ENCODE measurements at places on chromosomes 2 and 18.

GRCh38 chr2:10717628-10718027 is 3.8 kb upstream of the ATP6V1C2 start:
- DNase-seq, result no peak

- DNase-seq, result no peak
These were observed 32.4 kb downstream of the CYB5A start for GRCh38 chr18:74259347-74259746.

GRCh38 chr2:61733563-61733962 is 120.3 kb downstream of the FAM161A start:
- no peak for DNase-seq

DNA sequence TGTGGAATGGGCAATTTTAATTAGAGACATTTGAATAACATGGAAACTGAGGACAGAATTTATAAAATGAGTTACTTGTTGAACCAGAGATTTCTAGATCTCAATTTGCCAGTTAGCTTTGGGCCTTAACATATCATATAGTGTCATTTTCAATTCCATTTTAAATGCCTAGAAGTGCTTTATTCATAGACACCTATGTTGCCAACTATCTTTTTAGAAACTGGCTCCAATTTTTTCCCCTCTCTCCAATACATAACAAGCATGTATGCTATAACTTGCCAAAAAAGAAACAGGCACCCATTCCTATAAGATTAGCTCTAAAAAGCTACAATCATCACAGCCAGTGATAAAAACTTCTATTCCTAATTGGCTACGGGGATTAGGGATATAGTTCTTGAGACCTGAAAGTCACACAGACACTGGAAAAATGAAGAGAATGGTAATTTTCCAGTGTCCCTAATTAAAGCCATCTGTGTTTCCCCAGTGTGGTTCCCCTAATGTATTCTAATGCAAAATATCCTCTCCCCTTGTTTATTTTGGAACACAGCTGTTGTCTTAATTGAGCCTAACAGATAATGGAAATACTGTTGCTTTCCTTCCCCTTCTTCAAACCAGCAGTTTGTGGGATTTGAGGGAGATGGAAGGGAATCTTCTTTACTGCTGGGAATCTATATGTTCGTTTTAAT is 205.5 kb upstream of the FSHR start:
- no peak for DNase-seq

- DNase-seq, result no peak
These were observed 27.7 kb downstream of the SH3BP4 start for GRCh38 chr2:234979204-234980167.

- DNase-seq, result no peak
These were observed 9.3 kb upstream of the MTCL1 start for GRCh38 chr18:8695932-8696517.

DNA sequence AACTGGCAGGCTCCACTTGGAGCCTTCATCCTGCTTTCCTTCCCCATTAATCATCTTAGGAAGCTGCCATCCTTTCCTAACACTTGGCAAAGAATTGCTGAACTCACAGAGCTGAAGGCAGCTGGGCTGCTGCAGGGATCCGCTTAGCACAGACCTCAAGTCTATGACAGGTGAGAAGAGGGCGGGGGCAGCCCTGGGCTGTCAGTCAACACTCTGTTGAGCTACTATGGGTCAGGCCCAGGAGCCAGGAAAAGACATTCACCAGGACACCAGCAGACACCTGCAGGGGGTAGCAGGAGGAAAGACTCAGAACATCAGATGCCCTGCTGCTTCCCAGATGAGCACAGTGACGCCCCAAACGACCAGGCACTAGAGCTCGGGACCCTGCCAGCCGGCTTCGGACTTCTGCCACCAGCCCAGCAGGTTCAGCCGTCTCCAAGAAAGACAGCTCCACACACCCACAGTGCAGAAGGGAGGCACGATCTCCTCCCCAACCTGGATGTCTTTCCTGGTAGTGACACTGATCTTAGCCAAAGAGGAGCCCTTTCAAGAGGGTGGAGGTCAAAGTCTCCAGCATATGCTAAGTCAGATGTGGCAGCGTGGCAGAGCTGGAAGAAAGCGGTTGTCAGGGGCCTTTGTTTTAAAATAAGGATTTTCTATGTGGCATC is 55.2 kb downstream of the SNORC start:
- DNase-seq, result no peak

GRCh38 chr2:121256720-121257479 is 28.1 kb downstream of the TFCP2L1 start:
- no peak for DNase-seq

- DNase-seq, result no peak
These were observed 158.4 kb downstream of the LNPK start for GRCh38 chr2:175843625-175844024.

DNA sequence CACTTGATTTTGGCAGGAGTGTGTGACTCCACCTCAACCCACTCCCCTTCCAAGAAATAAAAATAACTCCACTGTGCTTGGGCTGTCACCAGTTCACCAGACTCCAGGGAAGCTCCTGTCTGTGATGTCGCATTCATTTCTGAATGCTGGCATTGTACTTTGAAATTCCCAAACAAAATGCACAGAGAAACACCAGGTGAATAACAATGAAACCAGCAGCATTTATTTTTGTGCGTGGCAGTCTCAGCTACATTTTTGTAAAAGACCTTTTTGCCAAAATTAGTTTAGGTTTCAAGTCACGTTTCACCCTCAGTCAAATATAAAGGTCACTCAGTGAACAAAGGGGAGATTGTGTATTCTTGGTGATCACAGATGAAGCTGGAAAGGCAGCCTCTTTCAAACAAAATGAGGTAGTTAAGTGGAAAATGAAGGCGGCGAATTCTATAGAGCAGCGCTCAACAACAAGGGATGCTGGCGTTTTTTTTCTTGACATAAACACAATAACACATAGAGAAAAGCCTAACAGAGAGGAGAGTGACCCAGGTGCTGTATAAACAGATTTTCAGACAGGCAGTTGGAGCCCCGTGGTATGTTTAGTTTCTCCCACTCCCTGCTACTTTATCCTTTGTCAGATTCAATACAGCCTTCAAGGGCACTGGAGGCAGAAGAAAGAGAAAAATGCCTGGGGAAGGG is 210.3 kb upstream of the GCFC2 start:
- no peak for DNase-seq

GRCh38 chr2:240360645-240361475 is 74.6 kb upstream of the GPC1 start:
- DNase-seq, result no peak

DNA sequence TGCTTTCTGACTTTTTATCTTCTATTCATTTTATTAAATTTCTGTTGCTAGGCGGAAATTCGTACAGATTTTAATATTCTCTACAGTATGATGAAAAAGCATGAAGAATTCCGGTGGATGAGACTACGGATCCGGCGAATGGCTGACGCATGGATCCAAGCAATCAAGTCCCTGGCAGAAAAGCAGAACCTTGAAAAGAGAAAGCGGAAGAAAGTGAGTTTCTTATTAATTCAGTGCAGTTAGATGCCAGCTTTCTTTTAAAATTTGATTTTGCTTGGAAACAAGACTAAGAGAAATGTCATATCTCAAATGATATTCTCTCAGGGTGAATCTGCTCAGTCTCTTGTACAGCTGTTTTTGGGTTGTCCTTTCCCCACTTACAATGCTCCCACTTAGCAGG is 84.3 kb downstream of the MGAT5 start:
- no peak for DNase-seq

GRCh38 chr2:232545511-232546375 is 4.6 kb downstream of the TIGD1 start:
- DNase-seq, result no peak

- no peak for DNase-seq
These were observed 814 bp downstream of the FZD7 start for GRCh38 chr2:202034249-202035088.

- no peak for DNase-seq
These were observed 167.1 kb upstream of the KYNU start for GRCh38 chr2:142710336-142710735.

GRCh38 chr18:41745166-41746049 is 209.6 kb upstream of the PIK3C3 start:
- DNase-seq, result no peak

GRCh38 chr2:8303322-8303832 is 378.5 kb upstream of the ID2 start:
- no peak for DNase-seq

DNA sequence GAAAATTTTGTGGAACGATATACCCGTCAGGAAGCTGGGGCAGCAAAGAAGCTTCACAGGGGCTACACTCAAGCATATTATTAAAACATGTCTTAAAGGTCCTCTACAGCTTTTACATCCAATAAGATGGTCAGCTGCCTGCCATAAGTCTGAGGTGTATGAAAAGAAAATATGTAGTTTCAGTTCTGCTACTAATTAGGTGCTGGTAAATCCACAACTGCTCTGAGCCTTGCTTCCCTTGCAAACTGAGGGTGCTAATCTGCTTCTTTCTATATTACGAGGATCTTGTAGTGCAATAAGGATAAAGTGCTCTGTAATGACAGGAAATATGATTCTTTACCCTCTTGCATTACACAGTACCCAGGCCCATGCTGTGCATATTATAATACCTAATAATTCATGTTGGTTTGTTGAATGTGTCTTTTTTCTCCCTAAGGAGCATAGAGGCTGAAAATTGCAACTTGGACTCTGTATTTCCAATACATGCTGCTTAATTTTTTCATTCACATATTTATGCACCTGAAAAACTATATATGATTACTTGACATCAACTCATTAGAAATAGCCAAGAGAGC is 14.5 kb upstream of the SLC8A1 start:
- no peak for DNase-seq

DNA sequence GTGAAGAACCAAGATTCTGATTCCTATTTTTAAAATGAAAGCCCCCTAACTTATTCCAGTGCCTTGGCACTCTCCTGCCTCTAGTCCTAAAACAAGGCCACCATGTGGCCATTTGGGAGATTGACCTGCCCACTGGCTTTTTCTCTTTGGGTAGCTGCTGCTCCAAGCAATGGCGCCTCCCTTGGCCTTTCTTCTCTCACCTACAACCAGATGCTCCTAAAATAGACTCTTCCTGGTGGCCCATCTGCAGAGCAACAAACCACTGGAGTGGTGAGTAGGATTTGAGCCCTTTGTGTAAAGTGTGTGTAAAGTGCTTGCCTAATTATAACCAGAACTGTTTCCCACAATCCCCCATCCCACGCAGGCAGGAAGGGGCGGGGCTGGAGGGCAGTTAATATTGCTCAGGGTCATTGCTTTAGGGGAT is 114.2 kb downstream of the FHOD3 start:
- no peak for DNase-seq

DNA sequence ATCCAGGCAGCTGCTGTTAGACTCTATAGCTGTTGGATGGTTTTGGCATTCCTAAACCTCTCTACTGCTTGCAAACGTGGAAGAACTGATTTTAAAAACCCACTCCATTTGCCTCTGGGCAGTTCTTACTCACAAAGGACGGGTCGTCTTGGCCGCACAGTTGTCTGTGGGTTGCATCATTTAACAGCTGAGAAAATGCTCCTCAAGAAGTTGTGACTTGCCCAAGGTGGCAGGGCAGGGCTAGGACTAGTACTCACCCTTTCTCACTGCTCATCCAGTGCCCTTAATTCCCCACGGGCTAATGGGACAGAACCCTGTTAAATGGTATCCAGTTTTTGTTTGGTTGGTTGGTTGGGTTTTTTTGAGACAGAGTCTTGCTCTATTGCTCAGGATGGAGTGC is 997 bp upstream of the DRC1 start:
- DNase-seq, result no peak

- no peak for DNase-seq
These were observed 39.2 kb downstream of the WDR33 start for GRCh38 chr2:127771756-127772155.

DNA sequence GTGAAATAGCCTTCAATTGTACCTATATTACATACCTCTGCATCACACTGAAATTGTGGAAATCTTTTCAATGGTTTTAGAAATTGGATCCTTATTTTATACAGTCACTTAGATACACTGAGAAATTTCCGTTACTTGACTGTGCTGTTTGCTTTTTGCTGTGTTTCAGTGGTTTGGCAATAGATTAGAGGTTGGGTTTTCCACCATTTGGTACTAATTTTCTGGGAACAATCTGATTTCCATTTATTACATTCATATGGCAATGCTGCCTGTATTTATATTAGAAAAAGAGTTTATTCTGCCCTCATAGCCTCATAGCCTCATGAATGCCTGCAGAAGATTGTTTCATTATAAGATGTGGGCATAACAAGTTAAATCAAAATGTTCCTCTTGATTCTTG is 285.0 kb downstream of the GULP1 start:
- DNase-seq, result no peak

- no peak for DNase-seq
These were observed 223.2 kb upstream of the PIK3C3 start for GRCh38 chr18:41731884-41732283.

DNA sequence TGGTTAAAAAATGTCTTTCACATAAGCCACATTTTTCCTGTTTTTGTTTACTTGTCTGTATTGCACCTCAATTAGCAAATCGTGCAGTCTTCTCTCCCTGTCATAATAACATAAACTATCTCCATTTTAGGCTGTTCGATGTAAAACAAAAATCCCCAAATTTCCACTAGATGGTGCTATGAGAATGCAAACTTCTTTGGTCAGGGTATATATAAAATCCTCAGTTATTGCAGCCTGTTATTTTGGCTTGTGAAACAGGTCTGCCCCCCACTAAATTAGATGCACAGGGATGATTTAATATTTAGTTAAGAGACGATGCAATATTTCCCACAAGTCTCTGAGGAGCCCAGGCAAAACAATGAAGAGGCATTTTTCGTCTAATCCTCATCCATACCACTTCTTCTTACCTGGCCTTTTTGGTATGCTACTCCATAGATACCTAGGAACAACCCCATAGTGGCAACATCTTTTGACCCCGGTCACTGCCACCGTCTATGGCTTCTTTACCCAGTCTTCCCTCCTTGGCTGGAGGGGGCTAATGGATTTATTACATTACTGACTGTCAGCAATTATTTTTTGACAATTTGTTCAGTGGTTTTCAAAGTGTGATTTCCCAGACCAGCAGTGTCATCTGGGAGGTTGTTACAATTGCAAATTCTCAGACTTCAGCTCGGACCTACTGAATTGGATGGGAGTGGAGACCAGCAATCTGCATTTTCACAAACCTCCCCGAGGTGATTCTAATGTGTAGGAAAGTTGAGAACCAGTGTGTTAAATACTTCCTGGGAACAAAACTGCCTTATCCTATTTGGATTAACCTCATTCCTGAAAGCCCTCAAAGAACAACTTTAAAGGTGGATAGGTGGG is 117.4 kb upstream of the CWC22 start:
- DNase-seq, result no peak

DNA sequence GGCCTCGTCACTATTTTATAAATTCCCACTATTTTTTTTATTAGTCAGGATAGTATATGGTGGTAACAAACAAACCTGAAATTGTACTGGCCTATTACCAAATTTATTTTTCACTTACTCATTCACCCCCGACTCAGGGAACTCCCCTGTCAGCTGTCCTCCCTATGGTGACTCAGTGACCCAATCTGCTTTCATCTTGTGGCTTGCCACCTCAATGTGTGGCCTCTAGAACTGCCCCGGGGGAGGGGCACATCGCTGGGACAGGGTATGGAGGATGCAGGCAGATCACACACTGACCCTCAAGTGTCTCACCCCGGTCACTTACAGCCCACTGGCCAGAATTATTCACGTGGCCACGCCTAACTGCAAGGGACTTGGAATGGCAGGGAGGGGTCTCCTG is 71.6 kb downstream of the ACTR2 start:
- DNase-seq, result no peak
